Activated CD4-positive, alpha-beta T cell treated with anti-CD3 and anti-CD28 coated beads, Interleukin-2, amount 50 U/mL, for 24 hours (primary cell): ENCODE measurements at places on chromosomes 4 and X.

GRCh38 chrX:94511564-94511963 is 837.6 kb downstream of the FAM133A start:
- DNase-seq, result no peak

GRCh38 chrX:15215366-15215765 is 54.5 kb downstream of the ASB9 start:
- DNase-seq, result no peak

DNA sequence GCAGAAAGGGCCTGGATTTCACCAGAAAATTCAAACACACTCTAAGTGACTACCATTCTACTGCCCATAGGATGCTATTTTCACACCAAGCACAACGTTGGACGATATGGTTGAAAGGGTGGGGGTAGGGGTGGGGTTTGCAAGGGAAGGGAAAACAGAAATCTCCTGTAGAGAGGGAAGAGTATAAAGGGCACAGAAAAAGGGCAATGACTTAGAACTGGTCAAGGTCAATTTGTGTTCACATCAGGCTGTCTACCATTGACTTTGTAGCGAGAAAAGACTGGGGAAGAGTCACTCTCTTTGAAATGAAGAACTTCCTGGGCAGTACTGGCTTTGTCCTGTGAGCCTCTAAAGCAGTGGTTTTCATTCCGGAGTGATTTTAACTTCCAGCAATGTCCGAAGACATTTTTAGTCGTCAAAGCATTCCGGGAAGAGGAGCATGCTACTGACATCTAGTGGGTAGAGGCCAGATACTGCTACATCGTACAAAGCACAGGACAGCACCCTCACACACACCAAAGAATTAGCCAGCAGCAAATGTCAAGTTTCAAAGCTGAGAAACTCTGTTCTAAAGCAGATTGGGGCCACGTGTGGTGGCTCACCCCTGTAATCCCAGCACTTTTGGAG is 48.4 kb upstream of the SLC7A3 start:
- no peak for DNase-seq

GRCh38 chr4:127509155-127509554 is 123.6 kb upstream of the INTU start:
- DNase-seq, result no peak

DNA sequence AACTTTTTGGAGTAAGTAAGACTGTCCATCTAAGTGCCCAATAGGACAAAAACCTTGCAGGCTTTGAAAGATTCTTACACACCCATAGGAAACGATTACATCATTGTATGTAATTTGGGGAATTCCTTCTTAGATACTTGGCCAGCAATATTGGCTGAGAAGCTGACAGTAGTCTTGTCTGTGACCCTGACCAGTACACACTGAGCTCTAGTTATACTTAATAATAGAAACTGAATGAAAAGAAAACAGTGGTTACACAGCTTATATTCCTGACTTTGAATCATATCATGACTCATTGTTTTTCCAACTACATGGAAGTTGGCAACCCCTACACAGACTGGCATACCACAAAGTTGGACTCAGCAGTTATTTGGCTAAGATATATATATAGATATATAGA is 7.1 kb upstream of the TLR2 start:
- DNase-seq, result no peak

- DNase-seq, result no peak
These were observed 89.3 kb downstream of the APBB2 start for GRCh38 chr4:41124916-41125548.

DNA sequence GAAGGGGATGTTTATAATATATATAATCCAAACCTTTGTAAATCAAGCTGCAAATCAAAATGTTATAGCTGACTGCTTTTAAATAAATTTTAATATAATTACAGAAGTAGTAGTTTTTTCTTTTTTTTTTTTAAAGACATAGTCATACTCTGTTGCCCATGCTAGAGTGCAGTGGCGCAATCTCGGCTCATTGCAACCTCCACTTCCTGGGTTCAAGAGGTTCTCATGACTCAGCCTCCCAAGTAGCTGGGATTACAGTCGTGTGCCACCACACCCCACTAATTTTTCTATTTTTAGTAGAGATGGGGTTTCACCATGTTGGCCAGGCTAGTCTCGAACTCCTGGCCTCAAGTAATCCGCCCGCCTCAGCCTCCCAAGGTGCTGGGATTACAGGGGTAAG is 178.7 kb downstream of the FBXW7 start:
- DNase-seq, result no peak

GRCh38 chr4:26583538-26583864 is 383 bp upstream of the TBC1D19 start:
- no peak for DNase-seq

GRCh38 chrX:124018023-124018422 is 56.5 kb downstream of the STAG2 start:
- no peak for DNase-seq

GRCh38 chrX:572538-573124 is 58.0 kb upstream of the SHOX start:
- DNase-seq, result no peak
